ENCODE measurements at places on chromosomes 7 and 10.
A peak's percentile ranks its signal among the peaks of the same experiment; 100 is the strongest.

GRCh38 chr10:15043674-15044073 lies at the start of gene OLAH:
OLAH (plus strand) TSS chr10:15043943; CDS start chr10:15047289, 3,346 bp downstream.
- no peak for DNase-seq

DNA sequence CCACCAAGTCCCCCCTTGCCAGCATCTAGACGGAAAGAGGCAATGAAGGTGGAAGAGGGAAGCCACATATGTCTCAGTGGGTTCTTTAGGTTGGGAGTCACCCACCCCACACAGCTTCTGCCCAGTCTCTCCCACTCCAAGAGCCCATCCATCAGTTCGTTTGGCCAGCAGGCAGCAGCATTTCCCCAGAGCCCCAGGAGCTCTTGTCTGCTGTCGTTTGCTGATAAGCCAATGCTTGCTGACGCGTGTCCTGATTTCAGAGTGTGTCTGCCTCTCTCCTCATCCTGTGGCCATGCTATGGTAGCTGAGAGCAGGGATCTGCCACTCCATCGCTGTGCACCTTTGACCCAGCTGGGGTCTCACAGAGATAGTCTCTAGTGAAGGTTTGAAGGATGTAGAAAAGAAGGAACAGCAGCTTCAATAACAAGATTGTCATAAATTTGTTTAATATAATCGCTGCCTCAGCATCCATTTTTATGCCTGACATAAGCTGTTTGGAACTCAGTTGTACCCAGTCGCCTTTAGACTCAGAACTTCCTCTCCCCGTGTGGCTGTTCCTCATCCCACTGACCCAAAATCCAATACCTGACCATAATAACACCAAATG lies 39.4 kb upstream of the GDF10 start:
- DNase-seq: no peak

DNA sequence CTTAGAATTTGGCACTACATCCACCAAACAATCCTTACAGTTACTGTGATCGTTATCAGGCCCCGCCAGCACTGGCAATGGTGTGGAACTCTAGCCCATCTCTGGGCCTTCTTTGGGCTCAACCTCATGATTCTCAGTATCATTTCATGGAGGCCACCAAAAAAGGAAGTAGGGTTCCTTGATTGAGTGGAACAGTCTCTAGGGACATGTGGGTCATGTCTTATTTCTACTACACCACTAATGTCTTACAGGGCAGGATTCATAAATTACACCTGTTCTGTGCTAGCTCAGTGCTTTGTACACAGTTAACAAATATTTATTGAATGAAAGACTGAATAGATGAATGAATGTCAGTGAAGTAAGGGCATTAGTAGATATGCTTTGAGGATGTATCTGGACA lies 53.9 kb downstream of the AP3M1 start:
- no peak for DNase-seq

DNA sequence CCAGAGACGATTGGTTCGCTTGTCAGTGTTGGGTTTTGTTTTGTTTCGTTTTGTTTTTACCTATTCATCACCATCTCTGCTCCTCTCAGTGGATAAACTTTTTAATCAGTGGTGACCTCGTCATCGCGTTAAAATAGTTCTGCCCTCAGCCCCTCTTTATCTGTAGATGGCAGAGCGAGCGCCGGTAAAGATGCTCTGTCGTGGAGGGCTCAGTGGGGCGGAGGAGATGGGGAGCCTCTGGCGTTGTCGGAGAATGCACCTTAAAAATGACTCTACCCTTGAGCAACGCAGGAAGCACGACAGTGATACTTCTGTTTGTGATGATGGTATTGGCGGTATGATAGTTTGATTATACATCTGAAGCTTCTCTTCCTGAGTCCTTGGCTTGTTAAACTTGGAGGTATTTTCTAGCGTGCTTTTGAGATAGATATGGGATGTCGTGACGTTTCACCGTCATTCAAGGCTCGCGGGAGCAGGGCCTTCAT lies 554 bp downstream of the CSGALNACT2 start:
- DNase-seq: no peak

GRCh38 chr7:125363873-125364272 lies 434.2 kb upstream of the POT1 start:
- no peak for DNase-seq

- no peak for DNase-seq
Measured at GRCh38 chr7:74029991-74030415, 2.0 kb downstream of the ELN start.

- DNase-seq: no peak
Measured at GRCh38 chr7:127816354-127817190, 164.6 kb downstream of the SND1 start.

GRCh38 chr10:62045765-62046521 lies 144.4 kb downstream of the ARID5B start:
- DNase-seq: no peak

- DNase-seq: no peak
Measured at GRCh38 chr10:44068716-44069482, 316.0 kb downstream of the CXCL12 start.

DNA sequence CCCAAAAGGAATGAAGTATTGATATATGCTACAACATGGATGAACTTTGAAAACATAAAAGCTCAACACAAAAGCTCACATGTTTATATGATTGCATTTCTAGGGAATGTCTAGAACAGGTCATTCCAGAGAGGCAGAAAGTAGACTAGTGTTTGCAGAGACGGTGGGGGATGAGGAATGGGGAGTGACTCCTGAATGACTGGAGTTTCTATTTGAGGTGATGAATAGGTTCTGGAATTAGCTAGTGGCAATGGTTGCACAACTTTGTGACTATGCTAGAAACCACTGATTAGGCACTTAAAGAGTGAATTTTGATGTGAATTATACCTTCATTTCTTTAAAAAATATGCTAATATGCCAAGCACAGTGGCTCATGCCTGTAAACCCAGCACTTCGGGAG lies 6.9 kb downstream of the KPNA7 start:
- no peak for DNase-seq

- DNase-seq: no peak
Measured at GRCh38 chr10:80701706-80702105, 164.0 kb downstream of the SH2D4B start.

GRCh38 chr7:79778786-79779770 lies 325.6 kb upstream of the MAGI2 start:
- DNase-seq: no peak

- no peak for DNase-seq
Measured at GRCh38 chr10:72254813-72255568, 18.7 kb upstream of the DDIT4 start.

- DNase-seq: no peak
Measured at GRCh38 chr10:101131962-101132635, 999 bp downstream of the TLX1 start.

- DNase-seq: peak; percentile 47
Measured at GRCh38 chr10:123559066-123559822, 106.9 kb upstream of the GPR26 start.

GRCh38 chr10:94412449-94412848 lies 10.1 kb downstream of the TBC1D12 start:
- no peak for DNase-seq

- DNase-seq: no peak
Measured at GRCh38 chr7:93558705-93559614, 15.6 kb downstream of the CALCR start.

- DNase-seq: no peak
Measured at GRCh38 chr7:51080216-51080615, 236.4 kb downstream of the COBL start.

DNA sequence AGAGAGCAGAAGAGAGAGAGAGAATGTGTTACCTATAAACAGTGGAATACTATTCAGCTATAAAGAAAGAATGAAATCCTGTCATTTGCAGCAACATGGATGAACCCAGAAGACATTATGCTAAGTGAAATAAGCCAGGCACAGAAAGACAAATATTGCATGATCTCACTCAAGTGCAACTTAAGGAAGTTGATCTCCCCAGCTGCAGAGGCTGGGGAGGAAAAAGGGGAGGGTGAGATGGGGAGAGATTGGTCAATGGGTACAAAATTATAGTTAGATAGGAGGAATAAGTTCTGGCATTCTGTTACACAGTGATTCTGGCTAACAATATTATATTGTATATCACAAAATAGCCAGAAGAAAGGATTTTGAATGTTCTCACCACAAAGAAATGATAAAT lies 11.2 kb upstream of the JAZF1 start:
- DNase-seq: no peak

GRCh38 chr7:140004672-140005071 lies 58.1 kb downstream of the PARP12 start:
- no peak for DNase-seq

- no peak for DNase-seq
Measured at GRCh38 chr7:124426621-124427020, 339.0 kb downstream of the GPR37 start.

- DNase-seq: no peak
Measured at GRCh38 chr10:5305374-5305773, 59.4 kb upstream of the UCN3 start.

DNA sequence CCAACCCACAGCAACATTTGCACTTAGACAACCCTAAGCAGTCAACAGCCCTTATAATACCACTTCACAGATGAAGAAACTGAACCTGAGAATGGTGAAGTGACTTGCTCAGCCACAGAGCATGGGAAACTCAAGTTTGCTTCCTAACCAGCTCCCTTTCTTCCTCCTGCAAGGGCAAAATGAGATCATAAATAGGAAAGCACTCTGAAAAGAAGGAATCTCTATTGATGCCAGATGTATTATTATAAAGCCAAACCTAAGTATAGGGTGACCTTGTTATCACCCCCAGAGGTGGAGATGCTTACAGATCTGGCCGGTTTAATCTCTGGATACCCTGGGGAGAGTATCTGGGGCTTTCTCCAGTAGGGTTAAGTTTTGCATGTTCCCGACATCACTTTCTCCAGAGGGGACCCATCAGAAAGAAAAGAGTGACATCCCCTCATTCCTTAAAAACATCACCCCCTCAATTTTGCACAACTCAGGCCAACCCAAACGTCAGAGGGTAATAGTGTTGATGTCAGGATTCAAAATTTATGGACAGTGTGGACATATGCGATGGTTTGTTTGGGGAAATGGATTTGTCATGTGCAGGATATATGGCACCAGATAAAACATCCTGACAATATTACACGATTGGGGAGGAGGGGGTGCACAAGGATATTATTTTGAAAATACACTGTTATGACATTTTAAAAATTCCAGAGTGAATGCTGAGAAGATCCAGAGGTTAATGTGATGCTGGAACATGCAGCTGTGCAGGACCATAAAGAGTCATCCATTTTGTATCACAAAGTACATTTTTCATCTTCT lies 24.0 kb upstream of the XPNPEP1 start:
- no peak for DNase-seq

DNA sequence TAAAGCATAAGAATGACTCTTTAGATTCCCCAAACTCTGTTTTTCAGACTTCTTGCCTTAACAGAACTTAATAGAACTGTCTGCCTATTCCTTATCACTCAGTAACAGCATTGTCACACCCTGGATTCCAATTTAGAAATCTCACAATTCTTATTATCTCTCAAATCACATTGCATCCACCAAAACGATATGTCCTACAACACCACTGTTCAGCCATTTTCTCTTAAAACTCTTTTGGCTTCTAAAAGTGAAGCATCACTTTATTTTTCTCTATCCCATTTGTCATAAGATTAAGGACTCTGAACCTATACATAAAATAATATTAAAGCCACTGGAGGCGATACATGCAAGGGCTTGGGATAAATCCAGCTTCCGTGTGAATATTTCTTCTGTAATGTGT lies 1.2 kb upstream of the CPED1 start:
- no peak for DNase-seq

- DNase-seq: no peak
Measured at GRCh38 chr10:110223298-110223925, 16.0 kb downstream of the MXI1 start.

GRCh38 chr10:8817299-8817698 lies 762.8 kb downstream of the GATA3 start:
- no peak for DNase-seq

GRCh38 chr7:151420144-151420543 lies 10.3 kb upstream of the WDR86 start:
- DNase-seq: no peak

- no peak for DNase-seq
Measured at GRCh38 chr7:70376561-70377031, 755.3 kb upstream of the GALNT17 start.

GRCh38 chr10:7534480-7534852 lies 123.6 kb upstream of the SFMBT2 start:
- no peak for DNase-seq
